ENCODE measurements at places on chromosomes 12 and 14.

- DNase-seq: no peak
These were observed 480.7 kb upstream of the DCN start for GRCh38 chr12:91663310-91663709.

DNA sequence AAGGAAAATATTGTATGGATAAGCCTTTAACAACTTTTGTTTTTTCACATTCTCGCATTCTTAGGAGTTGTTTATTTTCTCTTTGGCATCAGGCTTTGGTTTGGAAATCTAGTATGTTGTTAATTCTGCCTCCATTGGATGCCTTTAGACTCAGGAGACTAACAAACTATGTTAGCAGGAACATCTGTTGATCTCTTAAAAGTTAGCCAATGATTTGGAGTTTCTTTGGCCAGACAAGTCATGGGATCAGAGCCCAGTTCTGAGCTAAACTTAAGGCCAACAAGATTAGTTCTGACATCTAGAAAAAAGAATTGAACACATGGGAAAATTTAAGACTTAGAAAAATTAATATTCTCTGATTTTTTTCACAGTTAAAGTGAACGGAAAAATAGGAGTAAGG, 35.3 kb upstream of the STRAP start:
- no peak for DNase-seq

DNA sequence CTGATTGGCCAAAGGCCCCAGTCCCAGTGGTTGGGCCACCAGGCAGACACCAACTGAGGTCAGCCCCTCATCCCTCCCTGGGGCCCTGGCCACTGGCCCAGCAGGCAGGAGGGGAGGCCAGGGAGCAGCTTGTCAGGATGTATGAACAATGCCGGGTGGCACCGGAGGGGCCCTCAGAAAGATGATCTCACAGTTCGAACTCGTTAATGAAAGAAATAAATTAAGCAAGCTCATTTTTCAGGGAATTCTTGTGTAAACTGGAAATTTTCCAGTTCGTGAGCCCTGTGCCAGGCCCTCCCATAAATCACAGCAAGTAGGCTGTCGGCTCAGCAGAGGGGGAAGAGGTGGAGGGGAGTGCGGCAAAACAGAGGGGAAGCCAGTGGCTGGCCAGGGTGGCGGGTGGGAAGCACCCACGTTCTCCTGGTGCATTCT, 177.0 kb upstream of the VASH1 start:
- no peak for DNase-seq

GRCh38 chr12:64616201-64616600, 5.9 kb downstream of the RASSF3 start:
- DNase-seq: no peak

Measured in Peyer's patch (tissue), 4 donors.